ENCODE measurements at places on chromosomes 2 and 18. TPM values are rescaled to one million over a fixed set of nuclear protein-coding genes. Genes with fewer than 3 reads are reported as not detected.

Gene VSNL1
- total RNA-seq, result 0.58 TPM

Gene CRYBA2
- total RNA-seq, result not detected

Gene RAD51AP2
- total RNA-seq, result not detected

- no peak for ATAC-seq
Measured at GRCh38 chr2:146665800-146666199, 1179.0 kb upstream of the ACVR2A start.

Gene ICA1L
- total RNA-seq, result 17.3 TPM

Gene PDE6D
- total RNA-seq, result 33.7 TPM

DNA sequence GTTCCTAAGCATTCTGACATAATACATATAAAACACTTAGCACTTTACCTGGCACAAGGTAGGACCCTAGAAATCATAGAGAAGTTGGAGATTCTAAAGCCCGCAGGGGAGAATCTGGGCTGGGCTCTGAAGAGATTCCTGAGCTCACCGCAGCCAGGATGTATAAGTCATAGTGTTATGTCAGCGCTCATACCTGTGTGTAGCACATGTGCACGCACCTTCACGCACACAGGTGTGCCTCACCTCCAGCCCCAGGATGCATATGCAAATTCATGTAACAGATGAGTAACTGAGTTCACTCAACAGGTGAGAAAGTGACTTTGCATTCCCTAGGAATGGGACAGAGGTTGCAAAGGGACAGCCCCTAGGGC lies 7.9 kb upstream of the SDC1 start:
- no peak for ATAC-seq

Gene TMEM247
- total RNA-seq, result not detected
